ENCODE measurements at places on chromosomes 1 and 21.

DNA sequence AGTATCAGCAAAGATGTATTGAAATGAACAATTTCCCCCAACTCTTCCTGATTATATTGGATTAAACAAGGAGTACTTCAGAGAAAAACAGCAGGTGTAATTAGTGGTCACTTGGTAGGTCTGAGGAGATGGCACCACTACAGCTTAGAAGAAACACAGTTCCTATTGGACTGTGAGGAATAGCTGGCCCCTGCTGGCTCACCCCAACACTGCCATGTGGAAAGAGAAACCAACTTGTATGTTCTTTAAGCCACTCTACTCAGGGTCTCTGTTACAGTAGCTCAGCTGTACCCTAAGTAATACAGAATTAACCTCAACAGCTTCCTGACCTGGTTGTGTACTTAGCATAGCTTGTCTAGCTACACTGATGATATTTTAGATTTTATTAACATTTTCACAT is 26.5 kb upstream of the MTR start:
- no peak for DNase-seq

DNA sequence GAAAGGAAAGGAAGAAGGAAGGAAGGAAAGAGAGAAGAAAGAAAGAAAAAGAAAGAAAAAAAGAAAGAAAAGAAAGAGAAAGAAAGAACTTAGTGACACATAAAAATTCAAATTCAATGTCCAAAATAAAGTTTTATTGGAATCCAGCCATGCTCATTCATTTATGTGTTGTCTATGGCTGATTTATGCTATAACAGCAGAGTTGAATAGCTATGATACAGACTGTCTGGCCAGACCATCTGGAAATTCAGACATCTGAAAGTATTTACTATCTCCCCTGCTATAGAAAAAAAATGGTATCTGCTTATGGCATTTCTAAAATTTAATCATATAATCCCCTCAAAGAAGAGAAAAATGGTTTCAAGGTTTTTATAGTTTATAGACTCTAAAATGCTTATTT is 79.4 kb upstream of the RRP15 start:
- no peak for DNase-seq

DNA sequence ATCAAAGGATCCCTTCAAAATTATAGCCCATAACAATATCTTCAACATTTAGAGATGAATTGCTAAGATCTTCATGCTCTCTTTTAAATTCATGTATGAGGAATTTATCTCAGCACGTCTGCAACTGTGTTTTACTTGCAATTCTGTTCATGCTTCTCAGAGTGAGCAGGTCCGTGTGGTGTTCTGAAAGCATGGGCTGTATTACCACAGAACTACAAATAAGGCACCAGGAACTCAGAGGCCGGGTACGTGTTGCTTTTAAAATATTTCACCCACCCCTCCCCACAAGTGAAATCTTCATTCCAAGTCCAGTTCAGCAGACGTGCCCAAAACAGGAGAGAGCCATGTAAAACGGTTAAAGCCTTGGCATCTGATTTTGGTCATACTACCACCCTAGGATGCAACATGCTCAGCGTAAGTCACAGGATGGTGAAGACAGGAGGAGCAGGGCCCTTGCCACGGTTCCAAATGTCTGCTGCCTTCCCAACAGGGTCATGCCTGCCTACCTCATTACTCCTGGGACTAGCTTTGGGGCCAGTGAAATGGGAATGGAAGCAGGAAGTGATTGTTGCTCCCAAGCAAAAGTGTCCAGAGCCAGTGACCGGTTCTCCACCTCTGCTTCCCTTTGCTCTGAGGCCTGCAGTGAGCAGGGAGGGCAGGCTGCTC is 133.7 kb downstream of the PTPN14 start:
- no peak for DNase-seq

DNA sequence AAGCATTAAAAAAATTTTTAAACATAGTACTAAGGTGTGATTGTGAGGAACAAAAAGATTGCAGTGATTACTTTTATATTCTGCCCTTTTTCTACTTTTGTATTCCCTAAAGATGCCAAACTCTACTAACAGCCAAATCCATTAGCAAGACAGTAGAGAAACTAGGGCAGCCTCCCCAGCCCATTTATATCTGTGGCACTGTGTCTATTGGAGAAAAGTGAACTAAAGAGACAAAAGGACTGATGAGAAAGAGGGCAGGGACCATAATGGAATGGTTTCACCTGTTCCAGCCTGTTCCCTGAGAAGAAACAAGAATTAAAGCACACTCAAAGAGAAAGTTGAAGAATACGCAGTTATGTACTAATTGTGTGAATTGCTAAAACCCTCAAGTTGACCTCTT is 56.6 kb downstream of the ATG4C start:
- DNase-seq, result no peak

- DNase-seq, result no peak
These were observed 119.4 kb downstream of the SIPA1L2 start for GRCh38 chr1:232510367-232511110.

DNA sequence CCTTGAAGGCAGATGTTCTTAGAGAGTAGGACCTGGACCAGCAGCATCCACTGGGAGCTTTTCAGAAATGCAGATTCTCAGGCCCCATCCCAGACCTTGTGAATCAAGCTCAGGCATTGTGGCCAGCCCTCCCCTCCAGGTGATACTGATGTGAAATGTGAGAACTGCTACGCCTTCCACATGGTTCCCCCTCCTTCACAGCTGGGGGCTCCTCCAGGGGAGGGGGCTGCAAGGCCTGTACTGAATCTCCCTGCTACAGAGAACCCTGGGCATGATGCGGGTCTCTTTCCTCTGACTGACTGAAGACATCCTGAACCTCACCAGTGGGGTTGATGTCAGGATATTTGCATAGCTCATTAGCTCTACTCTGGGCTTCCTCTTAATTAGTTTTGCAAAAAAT is 141.8 kb upstream of the CSF3R start:
- no peak for DNase-seq

DNA sequence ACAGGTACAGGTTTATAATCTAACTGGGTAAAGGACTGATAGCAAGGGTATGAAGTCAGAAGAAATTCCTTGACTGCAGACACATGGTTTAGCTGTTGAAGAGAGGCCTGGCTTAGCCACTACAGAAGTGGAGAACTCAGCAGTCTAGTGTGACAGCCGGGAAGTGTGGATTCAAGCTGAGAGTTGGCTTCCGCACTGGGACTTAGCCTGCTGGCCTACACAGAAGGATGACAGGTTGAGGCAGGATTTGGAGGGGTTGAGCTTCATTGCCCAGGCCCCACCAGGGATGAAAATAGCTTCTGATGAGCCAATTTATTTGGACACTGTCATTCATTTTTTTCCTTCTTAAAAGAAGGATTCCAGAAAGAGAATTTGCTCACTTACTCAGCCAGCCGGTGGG is 284.4 kb downstream of the PCP4 start:
- DNase-seq, result no peak

GRCh38 chr1:183319051-183319450 is 99.1 kb downstream of the NMNAT2 start:
- no peak for DNase-seq

DNA sequence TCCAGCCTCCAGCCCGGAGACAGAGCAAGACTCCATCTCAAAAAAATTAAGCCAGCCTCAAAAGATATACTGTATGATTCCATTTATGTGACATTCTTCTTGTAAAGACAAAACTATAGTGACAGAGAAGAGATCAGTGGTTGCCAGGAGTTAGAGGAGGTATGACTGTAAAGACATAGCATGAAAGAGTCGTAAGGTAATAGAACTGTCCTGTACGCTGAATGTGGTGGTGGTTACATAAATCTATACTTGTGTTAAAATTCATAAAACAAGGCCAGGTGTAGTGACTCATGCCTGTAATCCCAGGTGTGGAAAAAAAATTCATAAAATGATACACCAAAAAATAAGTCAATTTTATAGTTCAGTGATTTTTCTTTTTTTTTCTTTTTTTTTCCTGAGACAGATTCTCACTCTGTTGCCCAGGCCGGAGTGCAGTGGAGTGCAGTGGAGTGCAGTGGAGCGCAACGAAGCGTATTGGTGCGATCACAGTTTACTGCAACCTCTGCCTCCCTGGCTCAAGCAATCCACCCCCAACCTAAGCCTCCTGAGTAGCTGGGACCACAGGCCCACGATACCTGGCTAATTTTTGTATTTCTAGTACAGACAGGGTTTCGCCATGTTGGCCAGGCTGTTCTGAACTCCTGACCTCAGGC is 84.9 kb upstream of the CXADR start:
- DNase-seq, result no peak

GRCh38 chr1:244789276-244789580 is 46.2 kb upstream of the COX20 start:
- no peak for DNase-seq

GRCh38 chr1:35386959-35387358 is 118.5 kb downstream of the ZMYM4 start:
- no peak for DNase-seq

DNA sequence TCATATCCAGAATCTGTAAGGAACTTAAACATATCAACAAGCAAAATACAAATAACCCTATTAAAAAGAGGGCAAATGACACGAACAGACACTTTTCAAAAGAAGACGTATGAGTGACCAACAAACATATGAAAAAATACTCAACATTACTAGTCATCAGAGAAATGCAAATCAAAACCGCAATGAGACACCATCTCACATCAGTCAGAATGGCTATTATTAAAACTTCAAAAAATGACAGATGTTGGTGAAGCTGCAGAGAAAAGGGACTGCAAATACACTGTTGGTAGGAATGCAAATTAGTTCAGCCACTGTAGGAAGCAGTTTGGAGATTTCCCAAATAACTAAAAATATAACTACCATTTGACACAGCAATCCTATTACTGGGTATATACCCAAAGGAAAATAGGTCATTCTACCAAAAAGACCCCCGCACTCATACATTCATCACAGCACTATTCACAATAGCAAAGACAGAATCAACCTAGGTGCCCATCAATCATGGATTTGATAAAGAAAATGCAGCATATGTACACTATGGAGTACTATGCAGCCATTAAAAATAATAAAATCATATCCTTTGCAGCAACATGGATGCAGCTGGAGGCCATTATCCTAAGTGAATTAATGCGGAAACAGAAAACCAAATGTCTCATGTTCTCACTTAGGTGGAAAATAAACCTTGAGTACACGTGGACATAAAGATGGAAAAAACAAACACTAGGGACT is 230.1 kb upstream of the RAB4A start:
- DNase-seq, result no peak

DNA sequence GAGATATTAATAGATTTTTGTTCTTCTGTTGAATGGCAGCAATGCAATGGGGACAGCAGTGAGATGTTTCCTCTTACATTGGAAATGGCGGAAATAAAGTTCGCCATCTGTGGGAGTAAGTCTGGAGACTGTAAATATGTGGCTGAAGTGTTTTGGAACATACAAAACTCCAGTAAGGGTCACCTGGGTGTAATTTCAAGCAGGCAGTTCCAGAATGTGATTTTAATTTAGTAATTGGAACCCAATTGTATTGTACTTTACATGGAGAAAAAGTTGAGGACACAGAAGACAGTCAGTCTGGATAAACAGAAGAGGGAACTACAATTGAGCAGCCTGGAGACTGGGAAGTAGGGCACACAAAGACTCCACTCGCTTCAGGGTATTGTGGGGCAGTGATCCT is 108.6 kb downstream of the NTMT2 start:
- DNase-seq, result no peak

- DNase-seq, result no peak
These were observed 147.4 kb downstream of the OLFM3 start for GRCh38 chr1:101849356-101849755.

DNA sequence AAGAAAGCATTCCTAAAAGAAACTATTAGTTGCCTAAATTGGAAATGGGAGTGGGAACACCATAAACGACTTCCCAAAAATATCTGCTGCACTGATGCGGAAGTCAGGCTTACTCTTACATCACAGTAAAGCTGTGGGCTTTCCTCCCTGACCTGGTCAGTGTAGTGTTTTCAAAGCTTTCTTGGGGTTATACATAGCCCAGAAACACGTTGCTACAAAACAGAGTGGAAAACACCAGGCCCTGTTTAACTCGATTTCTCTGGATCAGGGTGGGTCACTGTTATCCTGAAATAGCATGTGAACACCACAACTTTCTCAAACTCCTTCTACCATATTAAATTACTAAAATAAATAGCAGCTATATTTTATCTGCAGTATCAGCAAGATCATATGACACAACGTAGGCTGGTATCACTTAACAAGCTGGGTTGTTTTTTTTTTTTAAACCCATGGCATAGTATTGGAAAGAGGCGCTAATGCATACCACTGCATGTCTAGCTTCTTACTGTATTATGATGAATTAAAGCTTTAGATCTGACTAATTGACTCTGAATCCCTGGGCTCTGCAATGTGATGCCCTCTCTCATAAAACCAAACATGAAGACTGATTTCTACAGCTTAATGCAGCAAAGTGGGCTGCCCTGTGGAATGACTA is 184.6 kb downstream of the TGFB2 start:
- DNase-seq, result no peak

- DNase-seq, result no peak
These were observed 21.8 kb upstream of the LRRC53 start for GRCh38 chr1:74534241-74534640.

DNA sequence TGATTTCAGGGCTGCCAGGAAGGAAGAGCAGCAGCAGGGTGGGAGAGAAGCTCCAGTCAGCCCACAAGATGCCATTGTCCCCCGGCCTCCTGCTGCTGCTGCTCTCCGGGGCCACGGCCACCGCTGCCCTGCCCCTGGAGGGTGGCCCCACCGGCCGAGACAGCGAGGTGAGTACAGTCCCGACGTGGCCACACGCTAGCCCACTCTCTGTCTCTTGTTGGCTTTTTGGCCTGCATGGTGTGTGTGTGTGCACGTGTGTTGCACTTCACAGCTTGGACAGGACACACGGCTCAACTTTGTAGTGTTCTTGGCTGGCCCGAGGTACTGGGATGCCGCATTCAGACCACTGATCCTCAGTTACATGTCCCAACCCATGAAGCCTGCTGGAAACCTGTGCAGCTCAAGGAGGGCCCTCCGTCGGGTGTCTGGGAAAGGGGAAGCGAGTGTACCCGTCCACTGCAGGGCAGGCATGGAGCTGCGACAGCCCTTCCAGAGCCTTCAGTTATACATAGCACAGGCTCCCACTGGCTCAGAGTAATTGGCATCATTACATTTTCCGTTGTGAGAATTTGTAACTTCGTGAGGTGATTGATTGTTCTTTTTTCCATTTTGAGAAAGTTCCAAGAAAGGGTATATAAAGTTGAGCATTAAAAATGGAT is 454 bp downstream of the CORT start:
- DNase-seq, result no peak

DNA sequence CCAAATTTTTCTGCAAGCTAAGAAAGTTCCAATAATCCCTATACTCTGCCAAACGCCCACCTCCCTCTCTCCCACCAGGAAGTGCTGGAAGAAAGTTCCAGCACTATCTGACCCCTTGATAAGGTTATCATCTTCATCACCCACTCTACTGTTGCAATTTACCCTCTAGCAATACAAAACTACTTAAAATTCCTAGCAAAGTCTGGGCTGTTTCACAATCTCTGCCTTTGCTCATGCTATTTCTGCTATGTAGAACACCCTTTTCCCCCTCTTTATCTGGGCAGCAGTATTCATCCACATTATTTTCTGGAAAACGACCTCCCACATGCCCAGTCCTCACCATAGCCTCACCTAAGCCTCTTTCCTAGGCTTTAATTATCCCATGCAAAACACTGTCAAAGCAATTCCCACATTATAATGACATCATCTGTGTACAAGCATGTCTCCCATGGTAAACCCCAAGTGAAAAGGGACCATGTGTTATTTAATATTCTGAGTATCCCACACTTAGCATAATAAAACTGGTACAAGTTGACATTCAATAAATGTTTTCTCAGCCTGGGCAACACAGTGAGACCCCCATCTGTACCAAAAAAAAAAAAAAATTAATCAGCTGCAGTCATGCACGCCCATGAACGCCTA is 12.0 kb downstream of the F11R start:
- DNase-seq, result no peak

- DNase-seq, result no peak
These were observed 58.2 kb upstream of the DMRTB1 start for GRCh38 chr1:53400761-53401674.
